Naive thymus-derived CD4-positive, alpha-beta T cell (primary cell): ENCODE measurements at places on chromosomes 1 and 21. TPM values are rescaled to one million over a fixed set of nuclear protein-coding genes. Genes with fewer than 3 reads are reported as not detected.

ATAD3C gene
- total RNA-seq: 0.76 and 1.4 TPM in 2 replicates

RAP1GAP gene
- 1.4 TPM for total RNA-seq

LIX1L gene
- 31.6 TPM for total RNA-seq

TEDDM1 gene
- not detected for total RNA-seq

PTBP2 gene
- total RNA-seq: 25.6 TPM

OR1C1 gene
- total RNA-seq: not detected

TP73 gene
- total RNA-seq: not detected

CCDC27 gene
- not detected for total RNA-seq

DNA sequence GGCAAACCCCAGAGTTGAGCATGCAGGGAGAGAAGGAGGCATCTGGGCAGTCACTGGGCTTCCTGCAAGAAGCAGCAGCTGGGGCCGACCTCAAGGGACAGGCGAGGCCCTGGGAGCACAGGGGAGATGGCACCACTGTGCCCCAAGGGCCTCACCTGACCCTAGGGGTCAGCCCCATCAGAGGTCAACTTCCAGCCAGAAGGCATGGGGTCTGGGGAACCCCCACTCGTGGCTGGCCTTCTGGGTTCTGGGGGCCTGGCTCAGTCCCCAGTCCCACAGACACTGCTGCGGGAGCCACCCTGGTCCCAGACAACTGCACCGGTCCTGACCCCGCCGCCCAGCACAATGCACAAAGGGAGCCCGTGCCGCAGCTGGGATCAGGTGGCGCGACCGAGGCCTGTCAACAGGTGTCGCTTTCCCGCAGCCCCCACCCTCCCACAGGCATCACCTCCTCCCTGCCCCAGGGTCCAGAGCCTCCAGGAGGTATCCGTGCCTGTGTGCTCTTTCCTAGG lies 6.2 kb downstream of the WNT9A start:
- DNase-seq: no peak

- DNase-seq: no peak
These were observed 24.9 kb downstream of the KCNN3 start for GRCh38 chr1:154845174-154845573.

- DNase-seq: no peak
These were observed 9.7 kb downstream of the ADGRL4 start for GRCh38 chr1:78996791-78997190.

DNA sequence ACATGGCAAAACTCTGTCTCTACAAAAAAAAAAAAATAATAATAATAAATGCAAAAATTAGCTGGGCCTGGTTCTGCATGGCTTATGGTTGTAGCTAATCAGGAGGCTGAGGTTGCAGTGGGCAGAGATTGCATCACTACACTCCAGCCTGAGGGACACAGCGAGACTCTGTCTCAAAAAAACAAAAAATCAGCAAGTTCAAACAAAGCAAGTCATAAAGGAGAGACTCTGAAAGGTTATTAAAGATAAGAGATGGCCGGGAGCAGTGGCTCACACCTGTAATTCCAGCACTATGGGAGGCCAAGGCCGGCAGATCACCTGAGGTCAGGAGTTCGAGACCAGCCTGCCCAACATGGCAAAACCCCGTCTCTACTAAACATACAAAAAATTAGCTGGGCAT lies 28.8 kb downstream of the COP1 start:
- DNase-seq: no peak

DNA sequence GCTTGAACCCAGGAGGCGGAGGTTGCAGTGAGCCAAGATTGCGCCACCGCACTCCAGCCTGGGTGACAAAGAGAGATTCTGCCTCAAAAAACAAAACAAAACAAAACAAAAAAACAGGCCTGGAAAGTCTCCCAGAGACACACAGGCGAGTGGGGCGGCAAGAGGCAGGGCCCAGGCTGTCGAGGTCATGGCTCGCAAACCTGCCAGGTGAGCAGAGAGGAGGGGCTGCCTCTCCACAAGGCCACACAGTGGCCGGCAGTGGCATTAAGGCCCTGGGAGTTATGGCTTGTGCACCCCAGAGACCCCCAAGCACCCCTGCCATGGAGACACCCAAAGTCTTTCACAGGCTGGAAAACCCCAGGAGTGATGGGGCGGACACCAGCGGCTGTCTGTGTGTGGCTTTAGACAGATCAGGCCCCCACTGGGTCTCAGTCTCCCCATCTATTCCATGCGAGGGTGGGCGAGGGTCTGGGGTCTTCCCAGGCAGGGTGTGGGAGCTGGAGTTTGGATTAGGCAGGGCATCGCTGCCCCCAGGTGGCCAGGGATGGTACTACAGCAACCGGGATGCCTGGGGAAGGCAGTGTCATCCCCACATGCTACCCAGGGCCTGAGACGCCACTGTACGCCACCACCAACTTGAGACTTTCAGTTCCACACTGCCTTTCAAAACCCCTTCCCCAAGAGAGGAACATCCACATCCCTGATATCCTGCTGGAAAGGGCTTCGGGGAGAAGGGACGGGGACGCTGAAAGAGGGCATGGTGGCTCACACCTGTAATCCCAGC lies 7.3 kb upstream of the CTRC start:
- DNase-seq: peak; percentile 68

GRCh38 chr1:220521778-220522177 lies 6.2 kb upstream of the MARK1 start:
- no peak for DNase-seq

DNA sequence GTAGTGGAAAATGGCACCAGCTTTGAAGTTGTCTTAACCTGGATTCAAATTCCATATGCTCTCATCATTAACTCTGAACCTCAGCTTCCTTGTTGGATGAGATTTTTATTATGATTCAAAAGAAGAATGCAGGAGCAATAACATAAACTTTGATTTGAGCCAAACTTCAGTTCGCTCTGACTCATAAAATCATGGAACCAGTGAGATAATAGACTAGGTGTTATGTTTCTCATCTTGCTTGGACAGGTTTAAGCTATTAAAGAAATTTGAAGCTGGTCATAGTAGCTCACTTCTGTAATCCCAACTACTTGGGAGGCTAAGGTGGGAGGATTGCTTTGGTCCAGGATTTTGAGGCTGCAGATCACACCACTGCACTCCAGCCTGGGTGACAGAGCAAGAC lies 172.8 kb downstream of the CLEC20A start:
- no peak for DNase-seq

DNA sequence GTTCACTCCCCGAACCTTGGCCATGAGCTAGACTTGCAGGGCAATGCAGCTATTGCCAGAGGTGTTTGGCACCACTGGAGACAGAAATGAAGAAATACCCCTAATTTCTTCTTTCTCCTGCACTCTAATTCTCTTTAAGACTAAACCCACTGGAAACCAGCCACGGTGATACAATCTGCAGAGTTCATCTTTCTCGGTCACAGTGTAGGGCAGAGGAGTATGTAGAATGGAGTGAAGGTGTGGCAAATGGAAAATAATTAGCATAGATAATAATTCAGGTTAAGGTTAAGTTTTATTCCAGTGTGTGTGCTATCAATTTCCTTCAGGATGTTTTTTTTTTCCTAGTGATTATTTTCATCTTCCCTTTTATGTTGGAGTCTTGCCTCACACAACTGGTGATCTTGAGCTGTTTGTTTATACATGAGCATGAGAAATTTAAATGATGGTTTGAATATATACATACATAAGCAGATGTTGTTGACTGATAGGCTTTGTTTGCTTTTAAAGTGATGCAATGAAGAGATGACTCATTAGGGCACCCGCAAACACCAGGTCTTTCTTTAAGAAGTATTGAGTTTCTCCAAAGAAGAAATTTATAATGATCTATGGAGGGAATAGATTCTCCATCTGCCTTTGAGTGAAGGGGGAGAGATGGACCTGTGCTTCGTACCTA lies 81.9 kb downstream of the SPATA17 start:
- DNase-seq: no peak

DNA sequence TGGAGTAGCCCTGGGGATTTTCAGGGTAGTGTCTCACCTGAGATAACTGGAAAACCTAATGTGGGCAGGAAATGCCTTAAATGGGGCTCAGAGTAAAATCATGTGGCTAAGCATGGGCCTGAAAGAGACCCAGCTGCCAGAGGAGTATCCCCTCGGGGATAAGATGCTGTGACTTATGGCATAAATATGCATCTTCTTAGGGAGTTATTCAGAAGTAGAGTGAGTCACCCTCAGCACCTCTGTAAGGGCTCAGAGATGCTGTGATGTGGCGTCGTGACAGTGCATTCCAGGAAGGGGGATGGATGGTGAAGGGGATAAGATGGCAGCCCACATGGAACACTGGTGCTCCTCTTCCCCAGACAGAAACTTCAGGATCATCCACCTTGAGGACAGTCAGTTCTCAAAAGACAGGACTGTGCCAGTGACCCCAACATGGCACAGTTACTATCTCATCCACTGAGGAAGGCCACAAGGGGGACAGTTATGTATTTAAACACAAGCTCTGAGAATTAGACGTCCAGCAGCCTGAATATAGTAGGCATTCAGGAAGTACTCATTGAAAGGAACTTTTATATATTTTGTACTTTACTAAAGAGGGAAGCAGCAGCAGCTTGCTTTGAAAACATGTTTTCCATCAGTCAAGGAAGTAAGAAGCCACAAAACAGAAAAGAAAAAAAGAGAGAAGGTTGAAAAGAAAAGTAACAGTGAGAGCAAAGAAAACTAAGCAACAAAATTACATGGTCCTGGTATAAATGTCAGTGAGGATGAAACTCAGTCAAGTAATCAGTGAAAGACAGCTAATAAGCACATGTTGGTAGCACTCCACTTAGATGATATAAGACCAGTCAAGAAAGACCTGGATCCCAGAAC lies 8.3 kb downstream of the IL24 start:
- peak; percentile 59 for DNase-seq

- no peak for DNase-seq
These were observed 29.5 kb downstream of the SZRD1 start for GRCh38 chr1:16396591-16396990.

DNA sequence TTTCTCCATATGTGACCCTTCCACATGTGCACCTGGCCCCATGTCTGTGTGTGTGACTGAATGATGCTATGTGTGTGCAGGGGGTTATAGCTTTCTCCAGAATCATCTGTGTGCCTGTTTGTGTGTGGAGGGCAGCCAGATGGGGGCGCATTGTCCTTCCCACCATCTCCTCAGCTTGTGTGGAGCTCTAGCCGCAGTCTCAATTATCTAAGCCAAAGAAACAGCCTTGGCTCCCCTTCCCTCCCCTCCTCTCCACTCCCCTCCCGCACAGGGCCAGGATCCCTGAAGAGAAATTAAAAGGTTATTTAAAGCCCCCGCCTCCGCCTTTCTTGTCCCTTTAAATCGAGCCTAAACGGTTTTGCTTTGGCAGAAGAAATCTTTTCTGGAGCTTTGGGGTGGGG lies 1.8 kb upstream of the DMBX1 start:
- no peak for DNase-seq

- no peak for DNase-seq
These were observed 30.3 kb upstream of the ID3 start for GRCh38 chr1:23589585-23589986.

DNA sequence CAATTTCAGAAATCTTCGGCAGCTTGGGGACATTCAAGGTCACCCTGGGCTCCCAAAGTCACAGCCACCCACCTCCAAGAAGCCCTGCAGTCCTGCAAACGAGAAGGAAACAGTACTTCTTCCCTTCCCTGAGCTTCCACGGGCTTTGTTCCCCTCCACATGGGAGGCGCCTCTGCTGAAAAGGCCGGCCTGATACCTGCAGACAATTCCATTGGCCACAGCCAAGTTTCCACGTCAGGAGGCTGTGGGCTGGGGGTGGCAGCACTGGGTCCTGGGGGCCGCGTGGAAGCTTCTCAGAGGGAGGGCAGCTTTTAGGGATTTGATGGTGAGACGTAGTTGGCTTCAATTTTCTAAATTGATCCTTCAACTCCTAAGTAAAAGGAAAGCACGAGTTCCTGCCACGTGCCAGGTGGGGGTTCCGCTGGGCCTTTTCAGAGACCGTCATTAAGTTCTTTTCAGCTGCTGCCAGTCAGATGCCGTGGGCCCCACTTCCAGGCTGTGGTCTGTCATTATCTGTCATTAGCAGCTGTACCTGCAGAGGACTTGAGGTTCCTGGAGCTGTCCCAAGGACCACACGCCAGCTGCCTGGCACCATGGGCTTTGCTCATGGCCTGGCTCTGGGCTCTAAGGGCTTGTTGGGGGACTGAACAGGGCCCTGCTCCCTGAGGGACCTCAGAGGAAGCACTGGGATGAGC lies 98.7 kb downstream of the CRYAA start:
- no peak for DNase-seq

DNA sequence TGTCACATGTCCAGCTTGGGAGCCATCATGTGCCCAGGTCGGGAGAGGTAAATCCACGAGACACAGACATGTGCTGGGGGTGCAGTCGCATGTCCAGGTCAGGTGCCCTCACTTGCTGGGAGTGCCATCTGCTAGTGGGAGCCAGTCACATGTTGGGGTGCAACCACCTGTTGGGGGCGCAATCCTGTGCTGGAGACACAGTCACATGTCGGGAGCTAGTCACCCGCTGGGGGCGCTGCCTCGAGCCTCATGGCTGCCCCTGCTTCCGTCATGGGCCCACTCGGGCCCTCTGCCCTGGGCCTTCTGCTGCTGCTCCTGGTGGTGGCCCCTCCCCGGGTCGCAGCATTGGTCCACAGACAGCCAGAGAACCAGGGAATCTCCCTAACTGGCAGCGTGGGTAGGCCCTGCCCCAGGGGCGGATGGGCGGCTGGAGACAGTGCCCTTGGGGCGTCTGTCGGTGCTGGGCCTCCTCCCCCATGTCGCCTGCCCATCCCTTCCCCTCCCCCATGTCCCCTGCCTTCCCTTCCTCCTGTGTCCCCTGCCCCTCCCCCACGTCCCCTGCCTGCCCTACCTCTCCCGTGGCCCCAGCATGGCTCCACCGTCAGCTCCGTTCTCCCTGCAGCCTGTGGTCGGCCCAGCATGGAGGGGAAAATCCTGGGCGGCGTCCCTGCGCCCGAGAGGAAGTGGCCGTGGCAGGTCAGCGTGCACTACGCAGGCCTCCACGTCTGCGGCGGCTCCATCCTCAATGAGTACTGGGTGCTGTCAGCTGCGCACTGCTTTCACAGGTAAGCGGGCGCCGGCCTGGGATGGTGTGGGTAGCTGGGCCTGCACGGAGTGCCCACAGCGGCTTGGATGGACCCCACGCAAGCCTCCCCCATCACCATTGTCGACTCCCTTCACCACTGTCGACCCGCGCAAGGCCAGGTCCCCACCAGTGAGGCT lies at the start of gene PRSS38:
PRSS38 (plus strand) TSS at position 208 of the 942 bp plus-strand sequence; CDS start at position 250, 42 bp downstream.
- no peak for DNase-seq

- DNase-seq: no peak
These were observed 85.7 kb upstream of the CCDC190 start for GRCh38 chr1:162946701-162947100.
